ENCODE measurements at places on chromosomes 6 and 20.
A peak's percentile ranks its signal among the peaks of the same experiment; 100 is the strongest.

- no peak for DNase-seq
Measured at GRCh38 chr6:13286181-13286580, 42.2 kb downstream of the TBC1D7 start.

DNA sequence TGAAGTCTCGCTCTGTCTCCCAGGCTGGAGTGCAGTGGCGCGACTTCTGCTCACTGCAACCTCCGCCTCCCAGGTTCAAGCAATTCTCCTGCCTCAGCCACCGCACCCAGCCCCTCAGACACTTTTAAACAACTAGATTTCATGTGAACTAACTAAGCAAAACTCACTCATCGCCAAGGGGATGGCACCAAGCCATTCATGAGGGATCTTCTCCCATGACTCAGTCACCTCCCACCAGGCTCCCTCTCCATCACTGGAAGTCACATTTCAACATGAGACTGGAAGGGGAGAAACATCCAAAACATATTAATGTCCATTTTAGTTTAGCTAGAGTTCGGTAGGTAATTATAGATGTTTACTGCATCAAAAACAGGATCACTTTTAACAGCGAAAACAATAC is 95.9 kb upstream of the PRL start:
- no peak for DNase-seq

- DNase-seq: no peak
Measured at GRCh38 chr6:5132731-5133130, 47.6 kb downstream of the PPP1R3G start.

DNA sequence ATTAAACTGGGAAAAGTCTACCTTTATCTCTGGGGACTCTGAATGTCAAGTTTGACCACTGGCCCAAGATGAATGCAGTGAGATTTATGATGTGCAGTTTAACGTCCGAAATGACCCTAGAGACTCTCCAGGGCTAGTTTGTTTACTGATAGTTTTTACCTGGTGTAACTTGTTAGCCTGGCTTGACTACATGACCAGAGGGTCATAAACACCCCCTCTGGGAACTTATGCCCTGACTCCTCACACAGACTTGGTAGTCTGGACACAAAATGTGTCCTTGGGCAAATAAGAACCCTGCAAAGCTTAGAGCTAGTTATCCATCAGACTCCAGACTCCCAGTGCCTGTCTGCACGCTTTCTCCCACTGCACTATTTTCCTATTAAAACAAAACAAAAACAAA is 606.5 kb downstream of the HACE1 start:
- DNase-seq: no peak

- no peak for DNase-seq
Measured at GRCh38 chr6:93894521-93894920, 475.2 kb upstream of the EPHA7 start.

- DNase-seq: no peak
Measured at GRCh38 chr20:54069501-54069971, 858 bp downstream of the BCAS1 start.

DNA sequence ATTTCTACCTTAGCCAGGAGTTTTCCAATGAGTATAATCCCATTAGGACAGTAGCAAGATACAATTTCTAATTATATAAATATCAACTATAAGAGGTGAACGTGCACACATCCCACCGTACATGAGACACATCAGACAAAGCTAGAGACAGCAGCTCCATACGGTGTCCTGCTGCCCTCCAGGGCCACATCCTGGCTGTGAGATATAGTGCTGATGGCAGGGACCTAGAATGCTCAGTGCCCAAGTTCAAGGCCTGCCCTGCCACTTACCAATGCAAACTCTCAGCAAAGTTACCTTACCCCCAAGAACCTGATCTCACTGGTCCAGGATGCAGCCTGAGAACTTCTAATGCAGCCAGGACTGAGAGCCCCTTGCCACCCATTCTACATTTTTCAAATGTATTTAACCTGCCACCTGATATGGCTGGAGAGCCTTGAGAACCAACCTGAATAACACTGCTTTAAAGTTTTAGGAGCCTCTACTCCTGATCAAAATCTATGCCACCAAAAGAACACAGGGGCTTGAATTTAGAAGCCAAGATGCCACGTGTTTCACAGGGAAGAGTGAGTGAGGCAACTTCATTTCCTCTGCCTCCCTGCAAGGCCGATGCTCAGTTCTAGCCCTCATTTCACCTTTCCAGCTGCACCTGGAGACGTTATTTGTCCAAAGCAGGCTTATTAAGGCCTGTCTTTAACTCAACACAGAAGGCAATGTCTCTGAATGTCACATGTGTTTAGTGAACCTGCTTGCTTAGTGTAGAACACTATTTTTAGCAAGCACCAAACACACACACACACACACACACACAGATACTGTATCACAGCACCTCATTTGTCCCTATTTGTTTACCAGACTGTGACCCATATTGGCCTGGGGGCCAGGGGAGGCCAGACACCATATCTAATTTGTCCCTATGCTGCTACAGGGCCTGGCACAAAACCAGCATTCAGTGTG is 6.1 kb downstream of the NFATC2 start:
- peak; percentile 32 for DNase-seq

DNA sequence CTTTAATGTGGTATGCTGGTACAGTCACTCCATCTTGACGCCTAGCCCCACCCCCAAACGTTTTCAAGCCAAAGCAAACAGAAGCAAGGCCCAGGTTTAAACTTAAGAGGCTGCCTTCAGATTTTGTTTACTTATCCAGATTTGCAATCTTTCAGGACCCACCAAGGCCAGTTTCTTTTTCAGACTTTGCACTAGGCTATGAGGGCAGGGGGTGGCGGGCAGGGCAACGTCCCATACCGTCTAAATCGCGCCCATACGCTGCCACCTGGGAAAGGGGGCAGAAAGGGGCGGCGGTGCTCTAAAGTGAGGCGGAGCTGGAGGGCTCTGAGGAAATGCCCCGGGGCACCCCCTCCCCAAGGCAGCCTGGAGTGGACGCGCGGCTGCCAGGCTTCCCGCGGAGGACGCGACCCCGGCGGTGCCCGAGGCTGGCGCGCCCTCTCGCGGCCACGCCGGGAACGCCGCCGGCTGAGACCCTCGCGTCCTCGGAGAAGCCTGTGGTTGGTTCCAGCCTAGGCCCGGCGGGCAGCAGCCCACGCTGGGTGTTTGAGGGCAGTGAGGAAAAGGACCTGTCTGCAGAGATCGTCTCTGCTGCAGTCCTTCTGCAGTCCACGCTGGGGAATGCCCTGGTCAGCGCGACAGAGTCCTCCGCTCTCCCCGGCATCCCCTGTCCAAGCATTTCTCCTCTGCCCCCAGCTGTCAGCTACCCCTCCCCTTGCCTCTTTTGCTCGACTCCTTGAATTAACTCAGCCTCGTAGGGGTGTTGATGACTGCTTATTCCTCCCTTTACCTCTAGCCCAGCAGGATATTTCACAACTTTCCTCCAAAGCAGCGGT is 129.2 kb upstream of the PRND start:
- peak; percentile 71 for DNase-seq

DNA sequence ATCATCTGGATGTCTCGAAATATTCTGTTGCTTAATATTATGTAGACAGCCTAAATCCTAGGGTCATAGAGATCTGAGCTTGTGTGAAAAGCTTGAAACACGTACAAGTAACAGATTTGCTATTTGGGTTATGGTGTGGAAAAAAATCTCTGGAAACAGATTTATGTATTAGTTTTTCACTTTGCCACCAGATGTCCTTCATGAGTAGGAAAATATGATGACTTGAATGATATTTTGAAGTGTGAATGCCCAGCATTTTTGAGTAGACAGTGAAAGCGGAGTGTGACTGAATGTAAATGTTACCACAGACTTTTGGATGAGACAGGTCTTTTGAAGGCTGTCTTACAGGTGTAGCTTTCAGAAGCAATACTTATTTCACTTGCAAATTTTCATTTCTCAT is 4.2 kb upstream of the BMP6 start:
- DNase-seq: no peak

All from activated T-cell treated with anti-CD3 and anti-CD28 coated beads, Interleukin-2, amount 50 U/mL, for 48 hours (primary cell).